H9 (cell line): ENCODE measurements at places on chromosomes 12 and 14. TPM values are rescaled to one million over a fixed set of nuclear protein-coding genes. Genes with fewer than 3 reads are reported as not detected.

MYH6 gene
- 0.07 and 0.13 TPM in 2 replicates for total RNA-seq

DNA sequence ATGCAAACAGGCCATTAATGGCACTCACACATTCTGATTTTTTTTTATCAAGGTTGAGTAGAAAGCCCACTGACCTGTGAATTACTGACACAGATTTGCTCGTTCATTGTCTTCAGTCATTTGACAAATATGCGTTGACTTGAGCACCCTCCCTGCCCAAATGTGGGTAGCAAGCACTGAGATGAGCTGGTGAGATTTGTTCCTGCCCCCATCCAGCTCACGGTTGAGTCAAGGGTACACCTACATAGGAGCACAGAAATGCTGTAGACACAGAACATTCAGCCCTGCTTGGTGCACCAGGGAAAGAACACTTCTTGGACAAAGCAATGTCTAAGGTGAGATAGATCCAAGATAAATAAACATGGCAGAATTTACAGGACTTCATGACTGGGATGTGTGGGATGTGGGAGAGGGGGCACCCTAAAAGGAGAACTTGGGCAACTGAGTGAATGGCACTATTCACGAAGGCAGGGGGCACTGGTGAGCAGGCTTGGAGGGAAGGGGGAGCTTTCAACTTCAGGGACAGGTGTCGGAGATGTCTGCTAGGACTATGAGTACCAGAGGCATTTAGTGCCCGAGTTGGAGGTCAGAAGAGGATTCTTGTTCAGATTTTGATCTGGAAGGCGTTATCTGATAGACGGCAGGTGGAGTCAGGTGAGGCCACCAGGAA, 213.4 kb downstream of the VRK1 start:
- DNase-seq: peak; percentile 50

DNA sequence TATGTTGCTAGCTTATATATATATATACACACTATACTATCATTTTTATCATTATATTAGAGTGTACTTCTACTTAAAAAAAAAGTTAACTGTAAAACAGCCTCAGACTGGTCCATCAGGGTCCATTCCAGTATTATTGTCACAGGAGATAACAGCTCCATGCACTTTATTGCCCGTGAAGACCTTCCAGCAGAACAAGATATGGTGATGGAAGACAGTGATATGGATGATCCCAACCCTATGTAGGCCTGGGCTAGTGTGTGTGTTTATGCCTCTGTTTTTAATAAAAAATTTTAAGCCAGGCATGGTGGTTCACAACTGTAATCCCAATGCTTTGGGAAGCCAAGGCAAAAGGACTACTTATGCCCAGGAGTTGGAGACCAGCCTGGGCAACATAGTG, 86.2 kb downstream of the GCH1 start:
- no peak for DNase-seq

DNA sequence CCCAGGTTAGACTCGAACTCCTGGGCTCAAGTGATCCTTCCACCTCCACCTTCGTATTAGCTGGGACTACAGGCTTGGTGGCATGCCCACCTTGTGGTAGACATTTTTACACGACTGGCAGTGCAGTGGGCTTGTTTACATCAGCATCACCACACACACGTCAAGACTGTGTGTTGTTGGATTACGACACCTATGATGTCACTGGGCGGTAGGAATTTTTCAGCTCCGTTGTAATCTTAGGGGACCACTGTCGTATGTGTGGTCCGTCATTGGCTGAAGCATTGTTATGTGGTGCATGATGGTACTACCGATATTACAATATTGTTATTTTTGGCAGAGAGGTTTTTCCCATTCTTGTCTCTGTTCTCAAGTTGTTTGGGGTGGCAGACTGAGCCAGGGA, 50.7 kb downstream of the TSPAN9 start:
- no peak for DNase-seq

SIX4 gene
- total RNA-seq: 26.5 and 28.9 TPM in 2 replicates

- no peak for DNase-seq
These were observed 372.5 kb downstream of the ZFP36L1 start for GRCh38 chr14:68420350-68420749.

SERPINA10 gene
- not detected in 2 replicates for total RNA-seq

LTBR gene
- total RNA-seq: 3.4 and 4.8 TPM in 2 replicates

DNA sequence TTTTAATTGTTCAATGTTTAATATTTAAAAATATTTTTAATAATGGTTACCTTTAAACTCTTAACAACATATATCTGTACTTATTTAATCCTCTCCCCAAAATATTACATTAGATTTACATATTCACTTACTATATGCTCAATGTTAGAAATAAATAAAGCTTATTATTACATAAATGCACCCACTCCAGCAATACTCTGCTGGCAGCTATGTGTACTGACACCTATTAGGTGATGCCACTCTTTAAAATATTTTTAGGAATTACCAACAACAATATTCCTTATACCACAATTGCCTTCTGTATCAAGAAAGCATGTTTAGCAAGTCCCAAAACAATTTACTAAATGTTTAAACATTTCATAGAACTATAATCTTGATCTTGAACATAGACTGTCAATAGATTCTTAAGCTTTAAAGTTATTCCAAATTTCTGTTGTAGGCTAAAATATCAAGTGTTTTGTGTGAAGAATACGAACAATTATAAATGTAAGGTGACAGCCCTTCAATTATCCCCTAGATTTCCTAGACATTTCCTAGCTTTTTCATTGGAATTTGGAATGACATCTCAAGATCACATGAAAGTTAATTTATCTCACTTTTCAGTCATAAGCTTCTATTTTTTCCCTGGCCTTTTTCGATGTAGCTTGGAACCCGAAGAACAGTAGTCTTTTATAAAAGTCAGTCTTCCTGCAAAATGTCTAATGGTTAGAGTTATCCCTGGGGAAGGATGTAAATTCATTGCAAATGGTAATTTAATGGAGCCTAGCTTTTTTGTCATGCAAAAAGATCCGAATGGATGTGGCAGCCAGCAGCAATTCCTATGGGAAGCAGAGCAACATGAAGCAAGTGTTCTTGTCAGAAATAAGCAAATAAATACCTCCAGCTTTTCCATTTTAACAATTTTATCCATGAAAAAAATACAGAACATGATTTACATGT, 907.5 kb upstream of the ATXN7L3B start:
- peak; percentile 40 for DNase-seq

GRCh38 chr12:907413-908185, 41.9 kb downstream of the RAD52 start:
- no peak for DNase-seq

DNA sequence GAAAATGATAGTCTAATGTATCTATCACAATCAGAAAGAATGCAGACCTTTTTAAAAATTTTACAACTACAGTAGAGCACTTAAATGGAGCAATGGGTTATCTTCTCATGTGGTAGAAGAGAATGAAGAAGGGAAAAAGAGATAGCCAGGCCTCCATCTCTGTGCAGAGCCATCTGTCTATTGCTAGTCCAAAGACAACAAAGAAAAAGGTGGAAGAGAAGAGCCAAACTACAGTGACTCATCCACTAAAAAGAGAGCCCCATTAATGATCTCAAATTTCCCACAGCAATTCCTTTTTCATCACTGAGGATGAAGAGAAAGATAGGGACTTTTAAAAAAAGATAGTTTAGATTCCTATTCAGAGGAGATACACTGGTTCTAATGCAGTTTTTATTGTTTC, 232.9 kb downstream of the ATXN7L3B start:
- DNase-seq: no peak

HOTAIR gene
- not detected in 2 replicates for total RNA-seq

DNA sequence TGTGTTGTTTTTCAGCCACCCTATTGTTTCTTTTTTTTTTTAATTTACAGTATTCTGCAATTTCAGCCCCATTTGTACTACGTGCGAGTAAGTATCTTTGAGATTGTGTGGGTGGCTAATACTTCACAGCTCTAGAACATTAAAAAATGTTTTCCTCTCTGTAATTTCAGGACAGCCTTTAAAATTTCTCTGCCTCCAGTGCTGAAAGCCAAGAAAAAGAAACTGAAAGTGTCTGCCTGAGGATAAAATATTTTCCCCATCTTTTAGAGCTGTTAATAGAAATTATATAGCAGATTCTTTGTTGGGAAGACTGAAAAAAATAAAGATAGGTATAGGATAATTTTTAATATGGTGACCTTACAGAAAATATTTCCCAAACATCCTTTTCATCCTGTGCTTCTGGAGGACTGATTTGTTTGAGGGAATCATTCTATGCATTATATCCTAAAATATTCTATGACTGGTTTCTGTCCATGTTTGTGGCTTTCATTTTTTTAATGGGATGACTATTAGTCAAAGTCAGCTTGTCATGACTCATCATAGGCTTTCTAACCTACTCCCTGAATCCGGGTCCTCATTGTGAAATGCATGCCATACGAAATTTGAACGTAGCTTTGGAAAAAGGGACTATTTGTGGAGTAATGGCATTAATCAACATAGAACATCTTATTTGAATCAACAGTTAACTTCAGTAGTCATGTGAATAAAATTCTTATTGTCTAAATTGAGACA, 10.8 kb upstream of the TCTN2 start:
- no peak for DNase-seq

DNA sequence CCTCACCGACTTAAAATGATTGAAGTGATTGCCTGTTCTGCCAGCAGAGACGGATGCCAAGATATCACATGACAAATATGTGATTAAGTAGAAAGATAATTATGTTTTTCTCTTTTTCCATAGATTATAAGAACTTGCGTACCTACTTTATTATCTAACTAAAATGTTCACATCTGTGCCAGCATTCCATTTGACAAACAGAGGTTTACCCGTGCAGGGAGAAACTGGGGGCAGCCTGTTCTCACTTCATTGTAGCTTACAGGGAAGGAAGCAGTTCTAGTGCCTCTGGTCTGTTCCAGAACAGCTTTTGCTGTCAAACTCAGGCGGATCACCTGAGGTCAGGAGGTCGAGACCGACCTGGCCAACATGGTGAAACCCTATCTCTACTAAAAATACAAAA, 29.6 kb downstream of the CCDC62 start:
- DNase-seq: no peak

OTX2 gene
- 193 and 195 TPM in 2 replicates for total RNA-seq

GRCh38 chr14:32259368-32260013, 56.4 kb upstream of the RNU6-8 start:
- DNase-seq: peak; percentile 43

DNA sequence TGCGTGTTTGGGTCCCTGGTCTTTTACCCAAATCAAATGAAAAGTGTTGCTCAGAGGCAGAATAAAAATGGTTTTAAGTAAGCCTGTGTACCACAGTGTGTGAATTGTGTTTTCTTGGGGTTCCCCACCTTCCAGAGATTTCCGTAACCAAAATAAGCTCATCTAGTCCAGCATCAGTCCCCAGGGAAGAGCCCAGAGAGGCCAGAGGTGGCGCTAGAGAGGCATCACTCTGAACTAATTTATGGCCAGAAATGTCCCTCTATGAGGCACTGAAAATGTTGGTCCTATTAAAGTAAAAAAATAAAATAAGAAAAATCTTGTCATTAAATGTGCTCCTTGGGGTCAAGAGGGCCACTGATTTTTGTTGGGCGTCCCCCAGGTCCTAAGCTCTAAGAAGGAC, 24.9 kb upstream of the PRKAB1 start:
- DNase-seq: peak; percentile 53

DNA sequence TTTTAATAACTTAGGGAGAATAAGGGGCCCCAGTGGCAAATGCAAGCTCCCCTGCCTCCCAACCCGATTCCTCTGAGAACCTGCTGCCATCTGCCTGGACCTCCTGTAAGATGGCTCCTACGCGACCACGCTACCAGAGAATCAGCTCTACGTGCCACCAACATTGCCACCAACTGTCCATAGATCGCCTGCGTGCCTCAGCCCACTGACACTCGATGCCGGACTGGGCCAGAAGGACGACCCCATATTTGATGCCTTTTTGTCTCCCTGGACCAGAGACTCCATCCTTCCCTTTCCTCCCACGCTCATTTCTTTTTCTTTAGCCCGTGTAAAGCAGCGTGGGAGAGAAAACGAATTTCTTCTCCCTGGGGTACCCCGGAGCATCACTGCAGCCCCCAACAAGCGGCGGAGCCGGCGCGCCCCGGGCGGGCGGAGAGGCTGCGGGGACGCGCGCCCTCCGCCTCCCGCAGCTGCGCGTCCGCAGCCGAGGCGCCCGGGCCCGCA, 565 bp upstream of the KLHL42 start:
- peak; percentile 52 for DNase-seq

- DNase-seq: no peak
These were observed 204.7 kb upstream of the PELI2 start for GRCh38 chr14:55913324-55914025.

- no peak for DNase-seq
These were observed 25.1 kb upstream of the LTBP2 start for GRCh38 chr14:74637178-74637550.

DNA sequence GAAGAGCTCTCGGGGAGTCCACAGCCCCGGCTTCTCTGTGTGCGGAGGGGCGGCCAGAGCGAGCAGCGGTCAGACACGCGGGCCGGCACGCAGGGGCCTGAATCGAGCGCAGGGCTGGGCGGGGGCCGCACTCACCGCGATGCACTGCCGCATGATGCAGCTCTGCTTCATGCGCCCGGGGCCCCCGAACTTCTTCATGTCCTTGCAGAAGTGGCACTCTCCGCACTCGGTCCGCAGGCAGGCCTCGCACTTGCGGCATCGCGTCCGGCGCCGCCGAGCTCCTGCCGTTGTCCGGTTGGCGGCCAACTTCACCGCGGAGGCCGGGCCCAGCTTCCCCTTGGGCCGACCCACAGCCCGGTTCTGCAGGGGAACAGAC, 53.1 kb downstream of the RNF34 start:
- no peak for DNase-seq

GRCh38 chr14:57833323-57833722, 32.6 kb downstream of the SLC35F4 start:
- no peak for DNase-seq

DNA sequence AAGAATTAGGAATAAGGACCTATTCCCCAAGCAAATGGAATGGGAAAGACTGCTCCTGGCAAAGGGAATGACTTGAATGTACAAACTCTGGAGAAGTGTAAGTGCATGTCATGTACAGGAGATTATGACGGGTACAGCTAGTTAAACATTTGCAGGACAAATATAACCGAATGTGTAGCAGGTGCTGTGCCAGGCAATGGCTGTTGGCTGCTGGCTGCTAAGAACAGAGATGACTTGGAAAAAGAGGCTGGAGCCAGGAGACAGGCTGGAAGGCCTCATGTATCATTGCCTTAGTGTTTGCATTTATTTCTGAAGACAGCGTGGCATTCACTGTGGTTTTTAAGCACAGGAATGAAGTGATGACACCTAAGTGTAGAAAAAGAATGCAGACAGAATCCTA, 136.8 kb downstream of the TTC8 start:
- DNase-seq: no peak

SNAPC1 gene
- 6.8 and 7.1 TPM in 2 replicates for total RNA-seq

GRCh38 chr12:26563552-26563951, 269.4 kb downstream of the ITPR2 start:
- no peak for DNase-seq

GRCh38 chr12:57222286-57223190, 5.9 kb downstream of the NXPH4 start:
- no peak for DNase-seq

DNA sequence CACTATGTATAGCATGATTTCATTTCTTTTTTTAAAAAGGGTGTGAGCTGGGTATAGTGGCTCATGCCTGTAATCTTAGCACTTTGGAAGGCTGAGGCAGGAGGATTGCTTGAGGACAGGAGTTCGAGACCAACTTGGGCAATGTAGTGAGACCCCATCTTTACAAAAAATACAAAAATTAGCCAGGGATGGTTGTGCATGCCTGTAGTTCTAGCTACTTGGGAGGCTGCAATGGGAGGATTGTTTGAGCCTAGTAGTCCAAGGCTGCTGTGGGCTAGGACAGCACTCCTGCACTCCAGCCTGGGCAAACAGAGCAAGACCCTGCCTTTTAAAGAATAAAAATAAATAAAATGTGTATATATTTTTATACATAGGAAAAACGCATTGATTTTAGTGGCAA, 43.0 kb downstream of the DIP2B start:
- no peak for DNase-seq

SUDS3 gene
- 50.3 and 50.5 TPM in 2 replicates for total RNA-seq

KRT82 gene
- not detected in 2 replicates for total RNA-seq
